AG20443 (cell line): ENCODE measurements at places on chromosomes 3 and 15.

DNA sequence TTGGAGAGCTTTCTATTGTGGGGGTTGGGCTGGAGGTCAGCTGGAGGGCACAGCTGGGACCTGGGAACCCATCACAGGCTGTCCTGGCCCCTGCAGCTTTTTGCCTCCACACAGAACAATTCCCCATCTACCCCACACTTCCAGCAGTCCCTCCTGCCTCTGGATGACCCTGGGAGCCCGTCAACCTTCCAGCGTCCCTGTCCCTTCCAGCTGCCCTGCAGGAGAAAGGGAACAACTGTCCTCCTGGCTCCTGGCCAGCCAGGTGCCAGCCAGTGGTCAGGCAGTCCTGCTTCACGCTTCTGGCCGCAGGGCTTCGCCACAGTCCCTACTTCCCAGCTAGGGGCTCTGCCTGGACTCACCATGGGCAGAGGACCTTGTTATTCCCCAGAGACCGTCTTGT lies 27.2 kb downstream of the LINGO1 start:
- no peak for DNase-seq

DNA sequence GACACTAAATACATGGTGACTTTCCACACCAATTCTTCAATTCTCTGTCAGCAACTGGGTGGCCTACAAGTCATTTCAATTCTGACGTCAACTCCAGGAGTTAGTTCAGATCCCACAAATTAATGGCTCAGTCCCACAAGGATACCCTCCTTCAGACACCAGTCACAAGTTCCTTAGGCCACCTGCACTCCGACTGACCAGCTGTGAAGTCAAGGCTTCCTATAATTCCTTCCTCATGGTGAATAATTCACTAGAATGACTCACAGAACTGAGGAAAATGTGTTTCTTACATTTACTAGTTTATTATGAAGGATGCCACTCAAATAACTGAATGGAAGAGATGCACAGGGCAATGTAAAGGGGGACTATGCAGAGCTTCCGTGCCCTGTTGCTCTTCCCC lies 6.3 kb upstream of the PIAS1 start:
- DNase-seq: no peak

- no peak for DNase-seq
These were observed 363.4 kb upstream of the RARB start for GRCh38 chr3:25064681-25065080.

GRCh38 chr3:94121161-94121560 lies 58.3 kb downstream of the NSUN3 start:
- no peak for DNase-seq

GRCh38 chr3:165800970-165801369 lies 36.3 kb downstream of the BCHE start:
- DNase-seq: no peak

- no peak for DNase-seq
These were observed 24.4 kb upstream of the ATP2B2 start for GRCh38 chr3:10529809-10530208.

GRCh38 chr15:34584330-34584668 lies 848 bp upstream of the GOLGA8B start:
- no peak for DNase-seq

- DNase-seq: no peak
These were observed 172.8 kb upstream of the PLSCR5 start for GRCh38 chr3:146777941-146778340.

- no peak for DNase-seq
These were observed 33.4 kb downstream of the RAP2B start for GRCh38 chr3:153195349-153195879.

DNA sequence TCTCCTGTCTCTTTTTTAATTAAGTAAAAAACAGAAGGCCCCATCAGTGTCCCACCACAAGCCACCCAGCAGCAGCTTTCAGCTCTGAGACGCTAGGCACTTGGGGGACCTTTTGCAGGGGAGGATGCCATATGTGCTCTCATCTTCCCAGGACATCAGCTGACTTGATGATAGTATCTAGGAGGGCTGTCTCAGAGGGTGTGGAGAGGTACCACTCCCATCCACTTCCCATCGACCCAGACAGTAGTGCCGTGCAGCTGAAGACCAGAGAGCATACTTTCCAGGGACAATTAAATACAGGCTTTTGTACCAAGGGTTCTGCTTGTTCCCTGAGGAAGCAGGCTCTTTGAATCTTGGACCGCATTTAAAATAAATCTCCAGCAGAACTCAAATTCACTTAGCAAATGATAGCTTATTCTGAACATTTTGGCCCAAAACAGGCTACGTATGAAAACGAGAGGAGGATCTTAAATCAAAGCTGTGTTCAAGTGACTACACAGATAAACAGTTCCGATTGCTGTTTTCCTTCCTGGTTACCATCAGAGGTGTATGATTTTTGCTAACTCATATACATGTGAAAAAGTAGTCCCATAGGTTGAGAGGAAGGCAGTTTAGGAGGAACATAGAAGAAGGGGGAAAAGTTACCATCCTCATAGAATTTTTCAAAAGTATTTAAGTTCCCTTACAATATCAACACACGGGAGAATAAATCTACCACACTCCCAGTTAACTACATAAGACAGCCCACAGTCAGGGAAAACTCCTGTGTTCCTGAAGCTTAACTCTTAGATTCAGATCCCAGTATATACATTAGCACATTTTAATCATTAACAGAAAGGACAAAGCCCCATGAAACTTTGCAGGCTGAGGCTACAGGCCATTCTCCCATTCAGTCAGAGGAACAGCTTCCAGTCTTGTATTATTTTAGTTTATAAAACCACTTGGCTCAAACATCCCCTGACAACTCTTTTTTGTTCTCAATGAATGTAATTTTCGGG lies 9.5 kb downstream of the WNT5A start:
- DNase-seq: no peak

DNA sequence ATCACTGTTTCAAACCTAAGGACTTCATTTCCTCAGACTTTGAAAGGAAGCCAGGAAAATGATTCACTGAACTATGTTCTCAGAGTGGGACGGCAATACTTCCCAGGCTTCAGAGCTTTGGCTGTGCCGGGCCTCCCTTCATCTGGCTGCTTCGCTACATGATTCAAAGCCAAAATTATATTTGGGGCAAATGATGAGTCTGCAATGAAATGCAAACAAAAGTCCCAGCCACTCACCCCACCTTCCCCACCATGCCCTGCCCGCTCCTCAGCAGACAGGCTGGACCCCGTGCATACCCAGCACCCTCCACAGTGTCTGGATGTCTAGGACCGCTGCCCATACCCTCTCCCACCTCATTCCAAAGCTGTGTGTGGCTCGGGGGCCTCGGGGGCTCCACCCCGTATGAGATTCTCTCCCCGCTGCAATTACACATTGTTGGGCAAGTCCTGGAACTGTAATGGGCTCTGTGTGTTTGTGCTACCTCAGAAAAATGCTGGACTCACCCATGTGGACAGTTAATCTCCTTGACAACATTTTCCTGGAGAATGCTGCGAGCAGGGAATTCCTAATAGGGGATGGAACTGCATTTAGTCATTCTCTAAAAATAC lies 32.2 kb downstream of the ATP10A start:
- peak; percentile 93 for DNase-seq

GRCh38 chr3:35670408-35670965 lies 31.2 kb downstream of the ARPP21 start:
- no peak for DNase-seq

DNA sequence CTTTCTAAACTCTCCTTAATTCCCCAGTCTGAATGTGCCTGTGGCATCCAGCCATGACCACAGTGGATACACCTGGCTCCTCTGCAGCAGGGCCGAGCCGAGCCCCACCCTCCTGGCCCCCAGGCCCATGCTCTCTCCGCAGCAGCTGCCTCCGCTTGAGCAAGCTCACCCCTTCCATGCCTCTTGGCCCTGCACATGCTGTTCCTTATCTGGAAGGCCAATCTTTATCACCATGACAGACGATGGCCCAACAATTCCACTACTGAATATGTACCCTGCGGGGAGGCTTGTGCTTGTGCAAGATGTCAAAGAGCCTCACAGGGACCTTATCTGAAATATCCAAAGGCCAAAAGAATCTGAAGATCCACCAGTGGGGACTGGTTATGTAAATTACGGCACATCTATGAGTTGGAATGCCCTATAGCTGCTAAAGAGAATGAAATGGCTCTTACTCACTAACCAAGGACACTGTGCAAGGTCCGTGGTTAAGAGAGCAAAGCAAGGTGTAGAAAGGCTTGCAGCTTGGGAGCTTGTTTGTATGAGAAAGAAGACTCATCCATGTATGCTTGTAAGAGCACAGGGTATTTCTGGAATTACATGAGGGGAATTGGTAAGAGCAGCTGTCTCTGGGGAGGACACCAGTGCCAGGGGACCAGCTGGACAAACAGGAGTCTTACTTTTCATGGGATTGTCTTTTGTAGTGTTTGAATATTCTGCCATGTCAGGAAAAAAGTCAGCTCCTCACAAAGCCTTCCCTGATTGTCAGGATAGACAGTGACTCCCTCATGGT lies 55.2 kb downstream of the WNT7A start:
- DNase-seq: no peak

GRCh38 chr3:196624067-196624790 lies 15.3 kb upstream of the NRROS start:
- DNase-seq: no peak

DNA sequence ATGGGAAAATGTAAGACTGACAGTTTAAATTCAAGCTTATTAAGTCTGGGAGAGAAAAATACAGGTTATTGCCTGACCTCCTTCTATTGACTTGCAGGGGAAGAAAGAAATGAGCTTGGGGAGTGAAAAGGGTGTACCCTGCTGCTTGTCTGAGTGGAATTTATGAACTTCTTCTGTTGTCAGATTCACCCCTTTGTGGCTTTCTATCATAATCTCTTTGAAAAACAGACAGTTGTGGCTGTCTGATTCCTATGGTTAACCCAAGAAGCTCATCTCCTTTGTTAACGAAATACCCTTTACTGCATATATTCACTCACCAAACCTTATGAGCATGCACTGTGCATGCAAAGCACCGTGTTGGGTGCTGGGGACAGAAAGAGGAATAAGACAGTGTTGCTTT lies 22.5 kb downstream of the GPD1L start:
- DNase-seq: no peak

DNA sequence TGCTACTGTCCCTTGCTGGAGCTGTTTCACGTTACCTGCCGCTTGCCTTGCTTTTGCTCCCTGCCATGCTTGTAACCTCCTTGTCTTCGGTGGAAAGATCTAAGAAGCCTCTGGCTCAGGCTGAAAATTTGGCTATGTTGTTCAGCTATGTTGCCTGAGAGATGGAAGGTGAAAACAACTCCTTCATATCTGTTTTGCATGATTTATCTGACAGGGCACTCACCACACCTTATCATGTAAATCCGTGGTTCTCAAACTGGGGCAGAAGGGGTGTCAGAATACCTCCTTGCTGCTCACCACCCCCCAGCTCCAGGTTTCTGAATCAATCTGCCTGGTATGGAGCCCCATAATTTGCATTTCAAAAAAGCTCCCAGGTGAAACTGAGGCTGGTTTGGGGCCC lies 6.5 kb upstream of the CORO2B start:
- DNase-seq: no peak

- peak; percentile 52 for DNase-seq
These were observed 13.9 kb downstream of the PLXND1 start for GRCh38 chr3:129592381-129593131.

GRCh38 chr3:37475435-37475834 lies 301.1 kb upstream of the LRRFIP2 start:
- no peak for DNase-seq

- DNase-seq: no peak
These were observed 63.3 kb upstream of the SEC61A1 start for GRCh38 chr3:127988770-127989557.

GRCh38 chr3:67447393-67447792 lies 207.0 kb downstream of the SUCLG2 start:
- DNase-seq: no peak

GRCh38 chr3:106438887-106439286 lies 570.1 kb upstream of the CBLB start:
- no peak for DNase-seq
